ENCODE measurements at places on chromosomes 5 and 9.

DNA sequence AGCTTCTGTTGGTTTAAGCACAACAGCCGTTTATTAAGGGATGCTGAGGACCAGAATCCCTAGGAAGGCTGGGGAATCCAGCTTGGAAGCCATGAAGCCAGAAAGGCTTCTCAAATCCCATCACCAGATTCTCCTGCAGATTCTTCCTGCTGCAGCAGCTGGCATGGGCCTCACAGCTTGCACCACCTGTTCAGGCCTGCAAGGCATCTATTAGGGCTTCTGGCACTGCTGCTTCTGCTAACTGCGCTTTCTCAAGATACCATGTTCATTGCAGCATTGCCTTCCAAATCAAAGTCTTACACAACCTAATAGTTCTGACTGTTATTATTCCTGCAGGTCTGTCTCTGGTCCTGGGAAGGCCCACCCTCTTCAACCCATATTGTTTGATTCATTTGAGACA, 51.2 kb upstream of the ZNF366 start:
- H3K27ac ChIP-seq: no peak overlapping the region
- H3K36me3 ChIP-seq: no peaks in the 10 kb centered on the region
- H3K27me3 ChIP-seq: no peaks in the 10 kb centered on the region
- DNase-seq: no peak
- no peak overlapping the region for H3K4me3 ChIP-seq
- peaks cover 24% of the 10 kb centered on the region for H3K4me1 ChIP-seq

DNA sequence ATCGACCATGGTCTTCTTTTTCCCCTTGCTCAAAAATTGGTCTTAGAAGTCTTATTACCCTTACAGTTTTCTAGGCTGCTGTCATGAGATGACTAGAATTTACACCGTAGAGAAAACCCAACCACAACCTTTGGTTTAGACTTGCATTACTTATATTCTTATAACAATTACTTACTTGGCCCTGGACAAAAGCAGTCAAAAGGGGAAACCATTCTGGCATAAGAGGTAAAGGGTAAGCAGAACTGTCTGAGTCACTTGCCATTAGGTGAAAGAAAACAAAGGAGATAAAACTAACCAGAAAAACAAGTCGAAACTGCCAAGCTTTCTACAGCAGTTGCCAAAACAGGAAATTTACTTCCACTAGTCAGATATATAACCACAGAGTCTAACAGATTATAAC, 17.9 kb downstream of the TMEM245 start:
- H3K4me1 ChIP-seq: peaks cover 66% of the 10 kb centered on the region
- H3K4me3 ChIP-seq: no peak overlapping the region
- peaks cover 17% of the 10 kb centered on the region for H3K36me3 ChIP-seq

DNA sequence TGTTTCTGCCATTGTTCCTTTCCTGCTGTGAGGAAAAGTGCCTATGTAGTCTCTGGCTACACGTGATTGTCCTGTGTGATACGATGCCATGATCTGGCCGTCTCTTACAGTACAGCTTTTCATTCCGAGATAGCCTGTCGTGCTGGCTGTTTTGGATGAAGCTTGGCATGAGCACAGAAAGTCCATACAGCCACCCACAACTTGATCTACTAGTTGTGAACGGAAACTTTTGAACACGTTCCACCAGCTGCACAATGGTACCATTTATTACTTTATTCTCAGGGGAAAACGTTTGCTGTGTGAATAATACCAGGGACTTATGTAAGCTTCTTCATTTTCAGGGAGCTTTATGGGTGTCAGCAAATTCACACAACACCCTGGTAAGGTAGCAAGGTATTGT, 217.6 kb upstream of the ANKRD55 start:
- no peak overlapping the region for H3K4me3 ChIP-seq
- H3K27ac ChIP-seq: no peak overlapping the region
- H3K4me1 ChIP-seq: peaks cover 7% of the 10 kb centered on the region
- no peaks in the 10 kb centered on the region for H3K36me3 ChIP-seq
- no peaks in the 10 kb centered on the region for H3K27me3 ChIP-seq

- H3K4me3 ChIP-seq: no peak overlapping the region
- H3K27me3 ChIP-seq: no peaks in the 10 kb centered on the region
- no peaks in the 10 kb centered on the region for H3K4me1 ChIP-seq
- no peak for DNase-seq
- no peak overlapping the region for H3K27ac ChIP-seq
These were observed 20.8 kb downstream of the VCAN start for GRCh38 chr5:83492331-83492730.

Measured in vagina (tissue), 2 donors.